ENCODE measurements at places on chromosomes 1 and 21. TPM values are rescaled to one million over a fixed set of nuclear protein-coding genes. Genes with fewer than 3 reads are reported as not detected.
A peak's percentile ranks its signal among the peaks of the same experiment; 100 is the strongest.

B3GALT2 gene
- total RNA-seq: 5.7 TPM

KCNJ9 gene
- not detected for total RNA-seq

S100A9 gene
- total RNA-seq: 739 TPM

PRR9 gene
- total RNA-seq: not detected

C1QC gene
- total RNA-seq: 20.5 TPM

ELK4 gene
- 23.0 TPM for total RNA-seq

C1orf94 gene
- not detected for total RNA-seq

EPHA10 gene
- total RNA-seq: not detected

MYOM3 gene
- total RNA-seq: 440 TPM

GRCh38 chr1:151713874-151714273 lies 2.7 kb downstream of the CELF3 start:
- DNase-seq: no peak

- no peak for DNase-seq
Measured at GRCh38 chr1:153540394-153541361, at the start of gene S100A5. Gene S100A5 (minus strand): TSS chr1:153540934. CDS start chr1:153540191, 743 bp downstream.

DNA sequence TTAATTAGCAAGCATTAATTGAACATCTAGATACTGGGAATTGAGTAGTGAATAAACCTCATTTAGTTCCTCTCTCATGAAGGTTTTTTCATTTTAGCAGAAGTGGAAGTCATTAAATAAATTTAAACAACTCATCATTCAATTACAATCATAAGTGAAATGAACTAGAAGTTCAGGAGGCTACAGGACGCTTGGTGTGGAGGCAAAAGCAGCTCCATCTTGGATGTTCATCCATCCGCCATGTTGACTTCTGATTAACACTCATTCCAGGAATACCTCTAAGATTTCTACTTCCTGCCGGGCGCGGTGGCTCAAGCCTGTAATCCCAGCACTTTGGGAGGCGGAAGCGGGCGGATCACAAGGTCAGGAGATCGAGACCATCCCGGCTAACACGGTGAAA lies 11.5 kb upstream of the NTPCR start:
- no peak for DNase-seq

DNA sequence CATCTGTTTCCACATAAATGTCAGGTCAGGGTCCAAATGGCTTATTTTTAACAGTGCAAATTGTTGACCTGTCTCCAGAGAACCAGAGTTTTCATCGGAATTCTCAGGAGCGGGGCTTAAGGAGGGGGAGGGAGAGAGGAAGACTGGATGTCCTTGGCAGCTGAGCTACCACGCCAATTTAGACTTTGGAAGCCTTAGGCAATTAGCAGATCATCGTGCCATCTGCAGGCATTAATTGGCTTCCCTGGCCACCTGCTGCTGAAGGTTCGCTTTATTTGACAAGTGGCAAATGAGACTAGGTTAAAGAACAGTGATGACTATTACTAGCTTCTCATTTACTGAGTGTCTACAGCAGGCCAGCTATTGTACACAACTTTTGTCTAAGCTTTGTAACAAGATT lies 43.7 kb downstream of the HLX start:
- DNase-seq: peak; percentile 67

- DNase-seq: no peak
Measured at GRCh38 chr1:239960366-239960765, 131.3 kb upstream of the FMN2 start.

DNA sequence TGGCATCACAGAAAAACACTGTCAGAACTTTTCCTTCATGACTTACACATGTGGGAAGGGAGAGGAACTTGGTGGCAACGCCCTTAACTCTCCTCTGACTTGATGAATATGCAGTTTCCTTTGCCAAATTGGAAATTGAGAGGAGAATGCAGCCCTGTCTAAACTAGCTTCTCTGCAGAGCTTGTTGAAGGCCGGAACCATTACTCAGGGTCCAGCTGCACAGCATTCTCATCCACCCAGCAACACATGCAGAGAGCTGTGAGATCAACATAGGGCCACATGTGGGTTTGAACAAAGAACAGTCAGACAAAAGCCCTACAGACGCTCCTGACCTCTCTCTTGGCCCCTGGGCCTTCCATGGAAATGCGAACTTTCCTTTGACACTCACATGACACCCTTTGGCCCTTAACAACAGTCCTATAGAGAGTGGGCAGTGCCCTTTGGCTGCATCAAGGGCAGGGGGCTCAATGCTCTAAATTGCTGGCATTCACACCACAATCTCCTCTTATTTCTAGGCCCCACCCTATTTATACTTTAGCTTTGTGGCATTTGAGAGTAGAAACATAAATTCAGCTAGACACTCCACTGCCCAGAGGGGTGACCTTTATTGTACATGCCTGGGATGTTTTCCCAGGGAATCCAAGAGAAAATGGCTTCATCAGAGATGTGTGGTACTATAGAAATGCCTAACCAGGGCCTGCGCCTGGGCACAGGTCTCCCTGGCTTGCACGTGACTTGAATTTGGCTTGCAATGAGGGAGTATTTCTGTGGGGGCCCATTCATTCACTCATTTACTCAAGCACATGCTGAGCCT lies 64.4 kb downstream of the CDC7 start:
- DNase-seq: peak; percentile 74

DNA sequence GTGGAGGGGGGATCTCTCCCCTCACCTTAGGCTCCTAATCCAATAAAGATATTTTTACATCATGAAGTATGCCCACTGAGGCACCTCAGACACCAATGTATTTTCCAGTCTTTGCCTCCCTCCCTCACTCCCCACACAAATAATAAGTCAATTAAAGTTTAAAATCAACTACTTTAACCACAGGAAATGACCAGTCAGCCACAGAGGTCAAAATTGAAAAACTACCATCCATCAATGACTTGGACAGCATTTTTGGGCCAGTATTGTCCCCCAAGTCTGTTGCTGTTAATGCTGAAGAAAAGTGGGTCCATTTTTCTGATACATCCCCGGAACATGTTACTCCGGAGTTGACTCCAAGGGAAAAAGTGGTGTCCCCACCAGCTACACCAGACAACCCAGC lies 70.6 kb upstream of the DYNLT5 start:
- no peak for DNase-seq

GRCh38 chr1:219050086-219050821 lies 123.4 kb upstream of the LYPLAL1 start:
- DNase-seq: peak; percentile 39

GRCh38 chr1:2639607-2640521 lies 7.0 kb upstream of the MMEL1 start:
- DNase-seq: peak; percentile 87

DNA sequence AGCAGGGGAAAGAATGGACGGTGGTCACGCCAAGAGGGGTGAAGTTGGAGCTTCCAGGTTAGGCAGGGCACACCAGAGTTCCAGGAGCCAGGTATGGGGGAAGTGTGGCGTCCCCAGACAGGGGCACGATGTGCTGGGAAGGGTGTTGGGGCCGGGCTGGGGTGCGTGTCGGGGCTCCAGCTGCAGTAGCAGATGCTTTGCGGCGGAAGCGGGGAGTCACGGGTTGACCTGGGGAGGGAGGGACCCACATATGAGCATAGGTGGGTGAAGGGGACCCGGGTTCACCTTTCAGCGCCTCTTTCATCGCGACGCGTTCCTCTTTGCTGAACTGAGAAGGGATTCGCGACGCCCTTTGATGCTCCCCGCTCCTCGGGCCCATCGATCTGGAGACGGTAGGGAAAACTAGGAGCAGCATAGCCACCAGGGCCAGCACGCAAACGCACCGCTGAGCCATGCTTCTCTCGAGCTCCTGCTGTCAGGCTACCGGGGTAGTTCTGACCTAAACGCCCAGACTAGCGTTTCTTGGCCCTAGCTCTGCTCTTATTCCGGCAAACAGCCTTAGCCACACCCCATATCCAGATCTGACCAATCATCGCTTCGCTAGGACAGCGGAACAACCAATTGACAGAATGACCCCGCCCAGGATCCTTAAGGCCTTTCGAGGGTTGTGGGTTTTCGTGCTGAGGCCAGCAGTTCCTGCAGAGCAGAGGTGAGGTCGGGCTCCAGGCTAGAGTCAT lies at the start of gene PM20D1:
TSS of gene PM20D1 (minus strand) at position 514 of the 737 bp plus-strand sequence. CDS start at position 454, 60 bp downstream.
- DNase-seq: peak; percentile 79

DNA sequence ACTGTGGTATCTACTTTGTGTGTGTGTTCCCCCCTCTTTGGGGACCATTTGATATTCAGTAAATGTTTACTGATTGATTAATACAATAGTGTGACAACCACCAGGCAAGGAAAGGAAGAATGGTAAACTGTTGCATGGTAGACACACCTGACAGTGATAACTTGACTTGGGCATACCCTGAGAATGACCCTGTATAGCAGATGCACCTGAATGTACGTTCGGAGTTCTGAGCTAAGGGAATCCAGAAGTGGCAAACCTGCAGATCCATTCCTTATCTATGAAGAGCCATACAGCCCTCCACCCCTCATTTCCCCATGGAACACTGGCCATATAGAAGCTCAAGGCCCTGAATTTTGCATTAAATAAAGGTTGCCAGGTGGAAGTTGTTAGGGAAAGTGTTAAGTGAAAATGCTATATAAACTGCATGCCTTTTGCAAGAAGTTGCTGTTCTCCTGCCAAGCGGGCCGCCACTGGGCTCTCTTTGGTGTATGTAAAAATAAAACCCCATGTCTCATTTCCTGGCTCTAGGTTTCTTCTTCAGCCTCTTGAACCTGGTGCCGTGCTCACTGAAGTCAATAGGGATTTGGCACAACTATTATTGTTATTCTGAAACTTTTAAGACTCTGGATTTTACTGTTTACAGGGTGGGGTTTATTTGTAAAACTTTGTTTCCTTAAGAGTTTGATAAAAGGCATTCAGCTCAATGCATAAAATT lies 32.6 kb upstream of the DENND1B start:
- no peak for DNase-seq

DNA sequence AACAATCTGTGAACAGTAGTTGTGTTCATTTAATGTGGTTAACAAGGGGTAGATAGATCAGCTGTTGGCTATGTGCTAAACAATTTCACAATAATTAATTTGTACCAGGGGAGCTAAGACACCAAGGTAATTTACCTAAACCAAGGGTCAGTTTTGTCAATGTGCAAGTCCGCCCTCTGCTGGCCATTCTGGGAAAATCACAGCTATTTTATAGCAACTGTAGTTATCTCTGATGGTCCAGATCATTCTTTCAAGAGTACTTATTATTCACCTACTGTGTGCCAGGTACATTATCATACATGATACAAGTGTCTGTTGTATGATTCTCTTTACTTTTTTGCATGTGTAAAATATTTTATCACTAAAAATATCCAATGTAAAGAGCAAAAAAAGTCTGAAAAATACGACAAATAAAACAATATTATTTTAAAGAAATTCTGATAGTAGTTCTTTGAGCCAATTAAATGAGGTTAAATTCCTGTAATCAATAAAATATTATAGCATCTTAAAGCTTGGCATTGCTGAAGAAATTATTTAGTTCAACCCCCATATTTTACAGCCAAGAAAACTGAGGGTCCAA lies 312.3 kb upstream of the FAM78B start:
- DNase-seq: peak; percentile 66

- no peak for DNase-seq
Measured at GRCh38 chr1:23362218-23362713, 7.4 kb downstream of the ZNF436 start.

GRCh38 chr1:192171123-192171522 lies 12.9 kb downstream of the RGS18 start:
- DNase-seq: no peak

GRCh38 chr1:6596886-6597776 lies 5.5 kb downstream of the KLHL21 start:
- no peak for DNase-seq

- DNase-seq: no peak
Measured at GRCh38 chr1:173100476-173101107, 49.9 kb upstream of the TNFSF18 start.

DNA sequence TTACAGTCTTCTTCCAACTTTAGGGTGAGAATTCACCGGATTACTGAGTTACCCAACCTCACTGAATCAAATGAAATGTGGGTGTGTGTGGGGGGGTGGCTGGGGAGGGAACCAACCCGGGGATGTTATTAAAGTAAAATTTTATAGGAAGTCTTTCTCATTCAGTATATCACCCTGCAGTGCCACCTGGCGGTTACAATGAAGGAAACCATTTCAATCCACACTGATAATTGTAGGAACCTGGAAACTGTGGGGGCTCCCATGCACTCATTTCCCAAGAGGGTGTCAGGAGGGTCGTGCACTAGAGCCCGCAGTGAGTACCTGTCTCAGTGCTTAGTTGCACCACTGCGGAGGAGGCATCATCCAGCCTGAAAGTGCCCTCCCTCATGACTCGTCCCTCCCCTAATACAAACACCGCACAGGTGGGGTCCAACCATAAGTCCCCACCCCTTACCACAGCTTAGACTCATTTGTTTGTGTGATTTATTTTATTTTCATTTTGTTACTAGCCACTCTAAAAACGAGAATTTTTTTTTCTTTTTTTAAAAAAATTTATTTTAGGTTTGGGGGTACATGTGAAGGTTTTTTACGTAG lies 29.1 kb upstream of the IGSF5 start:
- peak; percentile 81 for DNase-seq

DNA sequence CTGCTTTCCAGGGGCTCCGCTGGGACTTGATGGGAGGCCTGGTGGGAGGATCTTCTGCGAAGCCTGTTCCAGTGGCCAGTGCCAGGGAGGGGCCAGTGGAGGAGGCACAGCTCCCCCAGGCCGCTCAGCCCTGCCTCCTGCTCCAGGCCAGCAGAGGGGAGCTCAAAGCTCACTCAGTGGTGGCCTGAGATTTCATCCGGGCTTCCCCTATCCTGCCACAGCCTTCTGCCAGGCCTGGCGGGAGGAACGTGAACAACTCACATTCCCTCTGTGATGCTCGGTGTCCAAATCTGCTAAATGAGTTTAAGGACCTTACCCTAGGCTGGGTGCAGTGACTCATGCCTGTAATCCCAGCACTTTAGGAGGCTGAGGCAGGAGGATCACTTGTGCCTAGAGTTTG lies 3.3 kb downstream of the CLCNKB start:
- no peak for DNase-seq

GRCh38 chr1:186700722-186701121 lies 20.5 kb upstream of the PTGS2 start:
- DNase-seq: no peak

DNA sequence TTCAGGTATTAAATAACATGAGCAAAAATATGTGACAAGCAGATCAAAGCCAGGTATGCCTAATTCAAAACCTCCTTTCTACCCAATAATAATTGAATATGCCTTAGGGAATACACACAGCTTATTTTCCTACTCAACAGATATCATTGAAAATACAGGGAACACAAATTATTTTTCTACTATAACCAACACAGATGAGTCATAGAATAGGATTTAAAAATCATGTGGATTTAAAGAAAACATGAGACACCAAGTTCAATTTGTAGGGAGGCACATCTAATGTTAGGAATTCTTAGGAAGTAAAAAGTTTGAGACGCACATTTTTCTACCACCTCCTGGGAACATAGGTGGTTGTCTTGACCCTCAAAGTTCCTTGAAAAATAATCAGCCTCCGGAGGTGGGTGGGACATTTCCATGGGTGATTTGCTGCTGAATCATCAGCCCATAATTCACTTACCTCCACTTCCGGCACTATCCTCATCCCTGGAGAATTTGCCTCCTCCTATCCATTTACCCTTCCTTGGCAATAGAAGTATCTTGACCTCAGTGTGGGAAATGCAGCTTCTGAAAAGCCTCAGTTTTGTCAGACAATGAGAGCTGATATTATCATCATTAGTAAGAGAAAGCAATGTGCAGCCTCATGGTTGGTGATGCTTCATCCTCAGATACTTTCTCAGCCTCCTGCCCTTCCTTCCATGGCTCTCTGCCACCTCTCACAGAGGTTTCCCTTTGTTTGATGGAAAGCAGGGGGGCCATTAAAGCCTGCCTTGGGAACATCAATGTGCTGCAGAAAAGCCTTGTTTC lies 33.5 kb upstream of the RGS4 start:
- no peak for DNase-seq

- no peak for DNase-seq
Measured at GRCh38 chr1:215807218-215807617, 240.1 kb downstream of the KCTD3 start.

- no peak for DNase-seq
Measured at GRCh38 chr1:32303997-32304622, 12.2 kb downstream of the HDAC1 start.
